ENCODE measurements at places on chromosomes 2 and 18.

DNA sequence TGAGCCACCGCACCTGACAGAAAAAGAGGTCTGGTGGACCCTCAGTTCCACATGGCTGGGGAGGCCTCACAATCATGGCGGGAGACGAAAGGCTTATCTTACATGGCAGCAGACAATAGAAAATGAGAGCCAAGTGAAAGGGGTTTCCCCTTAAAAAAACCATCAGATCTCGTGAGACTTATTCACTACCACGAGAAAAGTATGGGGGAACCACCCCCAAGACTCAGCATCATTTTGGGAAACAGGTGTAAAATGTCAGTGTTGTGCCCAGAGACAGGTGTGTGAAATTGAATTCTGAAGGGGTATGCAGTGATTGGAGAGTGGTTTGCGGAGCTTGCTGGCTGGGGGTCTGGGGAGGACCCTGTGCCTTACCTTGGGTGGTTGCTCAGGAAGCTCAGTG is 4.6 kb upstream of the D2HGDH start:
- no peak for DNase-seq

- no peak for DNase-seq
These were observed 79.0 kb upstream of the ACAA2 start for GRCh38 chr18:49892148-49892924.

DNA sequence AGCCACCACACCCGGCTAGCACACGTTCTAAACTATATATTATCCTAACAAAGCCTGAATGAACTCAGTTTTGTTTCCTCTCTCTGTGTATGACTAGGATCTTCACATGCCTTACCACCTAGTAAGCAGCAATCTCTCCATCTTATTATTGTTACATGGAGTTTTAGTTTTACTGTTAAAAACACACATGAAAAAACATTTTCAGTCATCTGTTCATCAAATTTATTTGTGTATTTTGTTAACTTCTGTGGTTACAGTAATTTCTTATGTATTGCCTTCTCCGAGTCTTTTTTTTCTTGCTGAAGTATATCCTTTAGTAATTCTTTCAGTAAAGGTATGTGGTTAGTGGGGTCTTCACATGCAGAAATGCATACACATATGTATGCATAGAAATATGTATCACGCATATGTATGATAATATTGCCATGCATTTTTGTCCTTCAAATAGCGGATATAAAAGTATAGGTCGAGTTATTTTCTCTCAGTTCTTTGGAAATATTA is 31.4 kb downstream of the ANO7 start:
- DNase-seq, result no peak

GRCh38 chr2:8611700-8612099 is 70.2 kb upstream of the ID2 start:
- no peak for DNase-seq

DNA sequence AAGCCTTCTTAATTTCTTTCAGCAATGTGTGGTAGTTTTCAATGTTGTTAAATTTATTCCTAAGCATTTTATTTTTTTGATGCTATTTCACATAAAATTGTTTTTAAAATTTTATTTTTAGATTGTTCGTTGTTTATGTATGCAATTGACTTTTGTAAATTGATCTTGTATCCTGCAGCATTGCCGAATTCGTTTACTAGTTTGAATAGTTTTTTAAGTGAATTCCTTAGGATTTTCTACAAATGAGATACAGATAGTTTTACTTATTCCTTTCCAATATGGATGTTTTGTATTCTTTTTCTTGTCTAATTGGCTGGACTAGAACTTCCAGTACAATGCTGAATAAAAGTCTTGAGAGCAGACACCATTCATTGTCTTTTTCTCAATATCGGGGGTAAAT is 55.6 kb downstream of the QPCT start:
- no peak for DNase-seq

All from pons (tissue), 1 donor.